Activated T-cell treated with anti-CD3 and anti-CD28 coated beads, Interleukin-2, amount 50 U/mL, for 48 hours (primary cell): ENCODE measurements at places on chromosomes 5 and 9.

GRCh38 chr9:113929634-113930389 is 53.7 kb downstream of the ZNF618 start:
- DNase-seq: no peak

- DNase-seq: no peak
Observed at GRCh38 chr9:110168486-110168885, 39.5 kb downstream of the C9orf152 start.

GRCh38 chr5:89536020-89536419 is 653.0 kb upstream of the MEF2C start:
- no peak for DNase-seq

- no peak for DNase-seq
Observed at GRCh38 chr5:11384441-11385250, 519.6 kb downstream of the CTNND2 start.

DNA sequence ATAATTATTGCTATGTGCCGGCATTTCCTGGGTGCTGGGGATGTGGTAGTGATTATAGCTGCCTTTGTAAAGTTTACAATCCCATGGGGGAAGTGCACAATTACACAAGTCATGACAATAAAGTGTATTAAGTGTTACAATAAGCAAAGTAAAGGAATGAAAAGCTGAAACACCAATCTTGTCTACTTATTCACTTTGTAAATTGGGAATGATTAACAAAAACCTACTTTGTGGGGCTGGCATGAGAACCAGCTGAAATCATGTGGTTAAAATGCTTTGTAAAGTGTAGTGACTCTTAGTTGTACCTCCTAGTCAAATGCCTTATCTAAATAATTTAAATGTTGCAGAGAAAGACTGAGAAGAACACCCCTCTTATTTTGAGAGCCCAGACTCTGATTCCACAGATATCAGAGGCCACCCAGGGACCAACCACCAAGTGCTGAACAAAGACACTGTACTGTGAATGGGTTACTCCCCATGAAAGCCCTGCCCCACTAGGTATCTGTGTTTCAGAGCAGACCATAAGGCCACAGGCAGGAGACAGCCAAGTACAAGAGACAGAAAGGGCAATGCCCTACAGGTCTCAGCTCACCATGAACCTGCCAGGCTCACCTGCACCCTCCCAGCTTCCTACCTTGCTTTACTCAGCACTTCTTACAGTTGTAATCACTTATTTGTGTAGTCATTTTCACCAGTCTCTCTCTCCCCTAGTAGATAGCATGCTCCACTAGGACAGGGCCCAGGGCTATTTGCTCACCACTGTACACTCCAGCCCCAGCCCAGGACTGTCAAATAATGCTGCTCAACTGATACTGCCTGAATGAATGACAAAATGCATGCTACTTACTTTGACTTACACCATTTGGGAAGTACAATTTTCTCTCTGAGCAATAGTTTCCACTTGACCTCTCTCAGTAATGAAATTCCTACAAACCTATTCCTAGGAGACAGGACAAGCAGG is 101.6 kb upstream of the APC start:
- DNase-seq: no peak

DNA sequence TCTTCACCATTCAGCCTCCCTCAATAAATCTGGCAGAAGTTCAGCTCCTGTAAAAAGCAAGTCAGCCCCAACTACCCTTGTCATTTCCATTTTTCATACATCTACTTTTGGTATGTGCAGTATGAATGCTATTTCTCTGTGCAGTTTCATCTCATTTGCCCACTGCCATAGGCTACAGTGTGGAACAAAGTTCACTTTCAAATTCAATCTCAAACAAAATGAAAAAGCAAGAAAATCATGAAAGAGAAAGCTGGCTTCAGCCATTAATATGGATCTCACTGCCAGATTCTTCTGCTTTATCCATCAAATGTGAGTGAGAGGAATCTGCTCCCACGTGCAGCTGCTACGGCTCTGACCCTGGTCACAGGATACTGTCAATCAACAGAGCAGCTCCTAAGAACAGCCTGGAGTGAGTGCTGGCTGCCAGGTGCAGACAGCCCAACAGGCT is 494.2 kb downstream of the ZNF608 start:
- DNase-seq: no peak

GRCh38 chr5:59095480-59095879 is 512.6 kb downstream of the RAB3C start:
- no peak for DNase-seq

DNA sequence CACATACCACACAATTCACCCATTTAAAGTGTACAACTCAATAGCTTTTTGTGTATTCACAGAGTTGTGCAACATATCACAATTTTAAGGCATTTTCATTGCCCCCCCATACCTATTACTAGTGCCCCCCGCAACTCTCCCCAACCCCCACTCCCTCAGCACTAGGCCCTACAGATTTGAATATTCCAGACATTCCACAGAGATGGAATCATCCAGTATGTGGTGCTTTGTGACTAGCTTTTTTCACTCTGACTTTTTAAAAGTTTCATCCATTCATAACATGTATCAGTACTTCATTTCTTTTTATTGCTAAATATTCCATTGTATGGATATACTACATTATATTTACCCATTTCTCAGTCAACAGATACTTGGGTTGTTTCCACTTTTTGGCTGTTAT is 102.9 kb upstream of the LRRTM2 start:
- DNase-seq: no peak

GRCh38 chr9:133787754-133788025 is 49.5 kb upstream of the SARDH start:
- peak; percentile 23 for DNase-seq

DNA sequence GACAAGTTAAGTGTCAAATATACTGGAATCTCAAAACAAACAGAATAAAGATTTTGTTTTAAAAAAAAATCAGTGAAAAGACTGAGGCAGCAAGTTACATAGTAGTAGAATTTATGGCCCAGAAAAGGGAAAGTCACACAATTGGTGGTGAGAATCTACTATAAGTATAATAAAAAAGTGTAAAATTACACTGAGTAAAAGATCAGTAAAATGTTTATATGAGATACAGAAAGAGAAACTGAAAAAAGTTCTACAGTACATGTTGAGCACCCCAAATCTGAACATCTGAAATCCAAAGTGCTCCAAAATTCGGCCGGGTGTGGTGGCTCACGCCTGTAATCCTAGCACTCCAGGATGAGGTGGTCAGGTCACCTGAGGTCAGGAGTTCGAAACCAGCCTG is 15.0 kb downstream of the AGTPBP1 start:
- no peak for DNase-seq

DNA sequence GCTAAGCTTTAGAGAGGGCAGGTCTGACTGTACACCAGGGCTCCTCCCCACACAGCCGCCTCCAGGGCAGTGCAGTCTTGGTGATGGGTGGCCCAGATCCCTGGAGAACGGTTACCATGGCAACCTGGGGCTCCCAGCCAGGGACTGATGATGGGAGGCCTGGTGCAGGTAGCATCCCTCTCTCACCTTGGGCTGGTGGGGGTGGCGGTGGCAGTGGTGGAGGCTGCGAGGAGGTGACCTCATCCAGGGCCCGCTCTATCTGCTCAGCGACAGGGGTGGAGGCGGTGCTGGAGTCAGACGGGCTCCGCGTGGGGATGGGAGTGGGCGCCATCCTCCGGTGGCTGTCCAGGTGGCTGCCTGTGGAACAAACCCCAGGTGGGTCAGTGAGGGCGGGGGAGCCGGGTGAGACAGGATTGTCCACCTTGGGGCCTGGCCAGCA is 12.3 kb downstream of the PRR7 start:
- DNase-seq: no peak

DNA sequence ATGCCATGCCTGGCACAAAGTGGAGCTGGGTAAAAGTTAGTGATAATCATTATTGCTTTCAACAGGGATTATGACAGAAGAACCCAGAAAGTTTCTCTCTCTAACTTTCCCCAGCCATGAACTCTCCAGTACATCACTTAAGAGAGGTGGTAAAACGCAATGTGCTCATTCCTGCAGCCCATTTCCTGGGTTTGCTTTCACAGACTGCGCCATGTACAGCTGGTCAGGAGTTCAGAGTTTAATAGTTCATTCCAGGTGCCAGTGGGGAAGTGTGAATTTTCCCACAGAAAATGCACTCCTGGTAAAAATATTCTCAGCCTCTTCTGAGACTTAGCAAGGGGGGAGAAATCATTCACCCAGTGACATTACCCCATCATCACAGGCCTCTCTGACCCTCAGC is 35.5 kb downstream of the ADAM19 start:
- no peak for DNase-seq

DNA sequence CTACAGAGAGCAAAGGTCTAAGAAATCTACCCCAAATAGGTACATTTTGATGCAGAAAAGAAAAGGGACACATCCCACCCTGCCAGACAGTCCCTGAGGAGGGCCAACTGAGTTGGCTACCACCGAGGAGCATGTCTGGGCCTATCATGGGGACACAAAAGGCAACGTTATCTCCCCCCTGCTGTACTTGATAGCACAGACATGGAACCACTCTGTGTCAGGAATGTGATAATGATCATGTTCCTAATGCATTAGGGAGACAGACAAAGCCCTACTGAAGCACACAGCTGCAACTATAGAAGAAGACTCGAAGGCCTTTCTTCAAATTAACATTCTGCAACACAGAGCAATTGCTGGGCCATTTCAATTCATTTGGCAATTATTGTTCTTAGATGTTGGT is 84.5 kb downstream of the ENC1 start:
- no peak for DNase-seq

DNA sequence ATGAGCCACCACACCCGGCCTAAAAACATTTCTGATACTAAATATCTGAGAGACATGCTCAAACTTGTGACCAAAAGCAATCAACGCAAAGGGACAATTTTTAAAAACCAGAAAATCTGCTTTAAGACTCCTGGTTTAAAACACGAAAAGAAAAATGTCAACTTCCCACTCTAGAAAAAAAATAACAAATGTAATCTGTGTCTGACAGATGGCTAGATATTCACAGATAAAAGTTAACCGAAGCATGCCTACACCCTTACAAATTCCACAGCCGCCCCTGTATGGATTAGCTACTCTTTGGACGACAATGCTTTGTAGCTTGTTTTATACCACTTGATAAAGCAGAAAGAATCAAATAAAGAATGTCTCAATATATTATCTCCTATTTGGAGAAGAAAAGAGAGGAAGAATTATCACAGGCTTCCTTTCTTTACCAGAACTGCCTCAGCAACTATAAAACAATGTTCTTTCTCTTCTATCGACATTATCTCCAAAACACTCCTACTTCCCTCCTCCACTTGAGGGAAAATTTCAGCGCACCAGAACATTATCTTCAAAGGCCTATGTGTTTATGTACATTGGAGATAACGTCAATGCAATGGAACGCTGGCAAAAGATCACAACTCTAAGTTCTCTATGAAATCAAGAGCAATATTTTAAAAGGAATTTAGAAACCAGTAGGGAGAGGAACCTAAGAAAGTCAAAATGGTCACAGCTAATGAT is 26.2 kb downstream of the CEMIP2 start:
- no peak for DNase-seq

DNA sequence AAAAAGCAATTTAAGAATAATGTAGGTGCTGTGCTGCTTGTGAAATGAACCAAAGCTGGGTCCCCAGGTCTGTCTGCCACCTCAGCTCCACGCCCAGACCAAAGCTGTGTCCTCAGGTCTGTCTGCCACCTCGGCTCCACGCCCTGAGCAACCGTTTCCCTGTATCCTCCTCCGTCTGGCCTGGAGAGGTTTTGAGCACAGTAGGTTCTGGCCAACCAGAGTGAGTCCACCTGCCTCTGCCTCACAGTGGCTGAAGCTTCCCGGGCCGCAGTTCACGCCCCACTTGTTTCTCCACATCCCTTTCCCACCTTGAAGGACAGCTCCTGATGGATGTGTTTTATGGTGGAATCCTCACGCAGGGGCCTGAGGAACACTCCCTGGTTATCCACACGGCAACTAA is 120.5 kb downstream of the ADAMTS2 start:
- no peak for DNase-seq

DNA sequence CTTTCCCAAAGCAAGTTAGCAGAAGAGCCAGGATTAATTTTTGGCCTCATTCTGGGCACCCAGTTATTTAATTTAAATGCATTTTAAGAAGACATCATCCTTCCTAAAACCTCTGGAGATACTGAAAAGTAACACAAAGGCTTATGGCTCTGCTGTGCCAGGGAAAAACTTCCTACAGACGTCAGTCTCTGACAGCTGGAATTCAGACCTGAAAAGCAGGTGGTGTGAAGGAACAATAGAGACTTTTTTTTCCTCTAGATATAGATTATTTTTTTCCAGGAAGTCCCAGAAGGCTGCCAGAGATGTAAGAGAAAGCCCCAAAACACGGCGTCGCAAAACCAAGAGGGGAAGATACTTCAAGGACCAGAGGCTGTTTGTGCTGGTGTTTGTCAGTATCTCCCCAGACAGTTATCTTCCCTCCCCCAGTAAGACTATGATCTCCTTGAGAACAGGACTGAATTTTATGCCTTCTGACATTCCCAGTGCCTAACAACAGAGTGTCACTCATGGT is 88.7 kb upstream of the RASEF start:
- DNase-seq: no peak

- no peak for DNase-seq
Observed at GRCh38 chr5:156420665-156421064, 93.7 kb downstream of the SGCD start.

- no peak for DNase-seq
Observed at GRCh38 chr5:90402521-90403255, 6.9 kb downstream of the CETN3 start.

DNA sequence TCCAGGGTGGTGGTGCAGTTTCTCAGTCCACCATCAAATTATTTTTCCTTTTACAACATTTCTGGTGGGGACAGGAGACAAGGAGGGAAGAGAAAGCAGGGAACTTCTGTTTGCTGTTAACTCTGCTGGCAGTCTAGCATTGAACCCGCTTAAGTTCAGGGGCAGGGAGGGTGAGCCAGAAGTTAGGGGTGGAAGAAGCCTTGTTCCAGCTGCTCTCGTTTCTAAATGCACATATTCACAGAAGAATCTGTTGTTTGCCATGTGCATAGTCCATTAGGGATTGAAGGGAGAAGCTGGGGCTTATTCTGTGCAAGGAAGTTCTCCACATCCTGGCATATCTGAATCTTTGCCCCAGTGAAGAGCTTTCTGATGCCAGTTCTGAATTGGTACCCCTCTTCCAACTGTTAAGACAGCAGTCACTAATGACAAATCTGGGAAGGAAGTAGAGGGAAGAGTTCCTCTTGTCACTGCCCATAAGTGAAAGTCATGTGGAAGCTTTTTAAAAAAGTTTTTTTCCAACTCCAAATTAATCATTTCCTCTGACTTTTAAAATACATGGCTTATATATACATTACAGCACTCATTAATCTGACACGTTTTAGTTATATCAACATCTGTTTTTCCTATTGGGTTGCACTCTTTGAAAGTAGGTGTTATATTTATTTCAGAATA is 32.6 kb upstream of the ACOT12 start:
- no peak for DNase-seq

- DNase-seq: no peak
Observed at GRCh38 chr9:123584202-123585176, 228.5 kb downstream of the CRB2 start.
